Nucleus accumbens (tissue), 56 donors: ENCODE measurements at places on chromosomes 13 and 19.

- DNase-seq = no peak
These were observed 617 bp downstream of the SKA3 start for GRCh38 chr13:21175656-21176214.

GRCh38 chr19:16969135-16969534 is 57.5 kb downstream of the CPAMD8 start:
- DNase-seq = no peak

GRCh38 chr13:76874479-76874878 is 11.7 kb downstream of the KCTD12 start:
- no peak for DNase-seq

DNA sequence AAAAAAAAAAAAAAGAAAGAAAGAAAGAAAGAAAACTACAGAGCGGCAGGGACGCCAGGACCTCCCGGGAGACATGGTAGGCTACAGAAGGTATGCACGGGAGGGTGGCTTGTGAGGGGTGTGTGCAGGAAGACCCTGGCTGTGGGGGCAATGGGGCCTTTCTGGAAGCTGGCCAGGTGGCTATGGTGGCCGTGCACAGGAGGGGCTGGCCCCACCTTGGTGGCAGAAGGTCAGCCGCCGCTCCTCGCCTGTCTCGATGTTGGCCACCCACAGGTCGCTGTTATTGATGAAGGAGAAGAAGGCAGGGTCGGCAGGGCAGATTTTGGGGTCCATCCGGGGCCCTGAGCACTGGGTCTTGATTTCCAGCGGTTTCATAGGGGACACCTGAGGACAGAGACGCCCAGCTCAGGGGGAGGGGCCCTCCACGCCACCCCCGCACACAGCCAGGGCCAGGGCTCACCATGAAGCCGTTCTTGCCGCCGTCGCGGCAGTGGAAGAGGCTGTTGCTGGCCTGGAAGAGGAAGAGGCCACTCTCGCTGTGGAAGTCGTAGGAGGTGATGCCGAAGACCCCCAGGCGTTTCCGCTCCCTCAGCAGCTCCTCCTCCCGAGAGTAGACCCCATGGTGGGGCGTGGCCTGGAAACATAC is 19.8 kb downstream of the DPP9 start:
- DNase-seq = no peak

DNA sequence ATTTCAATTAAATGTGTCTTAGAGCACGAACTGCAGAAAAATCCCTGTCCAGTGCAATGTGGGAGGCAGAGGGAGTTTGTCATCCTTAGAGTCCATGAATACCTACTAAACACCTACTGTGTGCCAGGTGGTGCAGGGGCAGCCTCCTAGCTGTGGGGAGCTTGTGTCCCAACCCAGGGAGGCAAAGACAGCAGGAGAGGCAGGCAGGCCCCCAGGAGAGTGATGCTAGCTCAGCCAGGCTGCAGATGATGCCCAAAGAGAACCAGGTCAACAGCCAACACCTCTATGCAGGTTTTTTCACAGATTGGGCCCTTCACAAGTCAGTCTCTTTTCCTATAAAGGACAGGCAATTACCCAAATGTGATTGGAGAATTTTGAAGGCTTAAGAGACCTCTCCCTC is 108.2 kb upstream of the UQCRFS1 start:
- DNase-seq = no peak

- no peak for DNase-seq
These were observed 24.4 kb upstream of the CACNA1A start for GRCh38 chr19:13530720-13531119.

DNA sequence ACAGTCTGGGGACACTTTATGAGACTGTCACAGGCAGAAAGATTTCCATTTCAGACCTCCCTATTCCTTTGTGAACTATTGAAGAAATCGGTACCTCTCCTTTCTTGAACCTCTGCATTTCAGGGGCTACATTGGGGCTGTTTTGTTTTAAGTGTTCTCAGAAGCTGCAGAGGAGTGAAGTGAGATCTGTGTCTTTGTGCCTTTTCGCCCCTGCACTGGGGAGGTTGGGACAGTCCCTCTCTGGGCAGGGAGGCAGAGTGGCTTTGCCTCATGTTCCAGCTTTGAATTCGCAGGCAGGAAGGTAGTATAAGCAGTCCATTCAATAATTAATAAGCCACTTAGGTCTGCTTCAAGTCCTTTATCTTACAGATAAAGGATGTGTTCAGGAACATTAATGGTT is 9.5 kb upstream of the AMER2 start:
- DNase-seq = no peak

DNA sequence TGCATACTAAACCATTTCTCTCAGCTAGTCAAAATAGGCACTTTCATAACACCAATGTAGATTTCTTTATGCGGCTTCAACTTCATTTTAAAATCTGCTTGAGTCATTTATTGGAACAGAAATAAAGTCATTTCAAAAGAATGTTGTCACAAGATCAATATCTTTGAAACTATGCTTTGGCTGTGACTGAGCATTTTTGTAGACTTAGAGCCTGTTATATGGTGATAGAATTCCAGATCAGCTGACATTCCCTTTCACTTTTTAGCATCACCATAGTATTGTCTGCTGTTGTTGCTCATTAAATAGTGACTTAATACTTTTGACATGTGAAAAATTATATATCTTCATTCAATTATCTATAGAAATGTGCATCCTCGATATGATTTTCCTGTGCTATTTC is 279.2 kb upstream of the PRR20A start:
- DNase-seq = no peak

DNA sequence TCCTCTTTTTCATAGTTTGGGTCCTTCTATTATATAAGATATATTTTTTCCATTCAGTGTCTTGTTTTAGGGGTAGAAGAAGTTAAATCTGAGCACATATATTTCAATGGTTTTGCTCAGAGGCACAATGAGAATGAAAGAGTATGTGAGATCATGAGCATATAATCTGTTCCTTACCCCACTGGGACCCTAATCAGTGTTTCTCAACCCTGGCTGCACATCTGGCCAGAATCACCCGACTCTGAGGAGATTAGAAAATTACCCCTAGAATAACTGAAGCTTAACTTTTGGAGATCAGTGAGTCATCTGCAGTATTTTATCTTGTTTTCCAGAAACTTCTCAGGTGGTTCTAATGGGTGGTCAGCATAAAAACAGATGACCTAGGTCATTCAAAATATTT is 782 bp downstream of the CYSLTR2 start:
- DNase-seq = no peak

DNA sequence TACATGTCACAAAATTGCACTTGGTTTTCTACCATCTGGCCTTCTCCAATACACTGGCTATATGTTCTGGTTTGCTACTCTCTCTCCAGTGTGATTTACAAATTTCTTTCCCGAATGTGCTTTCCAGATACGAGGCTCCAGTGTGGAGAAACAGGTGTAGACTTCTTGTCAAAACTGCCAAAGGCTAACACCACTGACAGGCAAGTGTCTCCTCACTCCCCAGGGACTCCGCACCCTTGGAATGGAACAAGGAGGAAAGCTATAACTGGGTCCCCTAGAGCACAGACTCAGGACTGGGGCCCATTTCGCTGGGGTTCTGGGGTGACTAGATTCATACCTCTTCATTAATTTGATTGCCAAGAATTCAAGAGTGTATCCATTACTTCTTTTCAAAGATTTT is 161.8 kb downstream of the FOXO1 start:
- DNase-seq = no peak

GRCh38 chr13:114080739-114081561 is 51.5 kb downstream of the RASA3 start:
- DNase-seq = no peak
